ENCODE measurements at places on chromosomes 6 and 20.

- peak overlapping the region; percentile 34 for H3K27ac ChIP-seq
- H3K4me1 ChIP-seq: peaks cover 20% of the 10 kb centered on the region
- DNase-seq: no peak
- peak overlapping the region; percentile 88 for H3K4me3 ChIP-seq
- peaks cover 18% of the 10 kb centered on the region for H3K36me3 ChIP-seq
Measured at GRCh38 chr20:44910690-44911262, 916 bp downstream of the PABPC1L start.

- H3K4me1 ChIP-seq: no peaks in the 10 kb centered on the region
- peaks cover 4% of the 10 kb centered on the region for H3K36me3 ChIP-seq
- H3K4me3 ChIP-seq: no peak overlapping the region
Measured at GRCh38 chr6:115947966-115948541, 112.6 kb downstream of the FRK start.

DNA sequence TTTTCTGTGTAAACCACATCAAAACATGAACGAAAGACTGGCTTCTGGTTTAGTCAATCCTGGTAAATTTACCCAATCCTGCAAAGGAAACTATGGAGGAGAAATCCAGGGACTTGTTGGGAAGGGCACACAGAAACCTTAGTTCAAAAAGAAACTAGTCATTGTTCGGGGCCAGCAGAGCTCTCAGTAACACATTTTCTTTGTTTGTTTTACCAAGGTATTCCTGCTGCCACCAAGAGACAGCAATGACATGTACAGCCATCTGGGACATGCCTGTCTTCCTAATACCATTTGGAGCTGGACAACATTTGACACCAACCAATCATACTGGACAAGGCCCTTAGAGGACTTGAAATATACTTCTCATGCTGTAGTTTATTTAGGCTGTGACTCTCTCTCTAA, 8.3 kb downstream of the OARD1 start:
- no peaks in the 10 kb centered on the region for H3K27me3 ChIP-seq
- no peak for DNase-seq
- H3K4me3 ChIP-seq: no peak overlapping the region
- H3K27ac ChIP-seq: peak overlapping the region; percentile 72
- H3K4me1 ChIP-seq: peaks cover 6% of the 10 kb centered on the region

DNA sequence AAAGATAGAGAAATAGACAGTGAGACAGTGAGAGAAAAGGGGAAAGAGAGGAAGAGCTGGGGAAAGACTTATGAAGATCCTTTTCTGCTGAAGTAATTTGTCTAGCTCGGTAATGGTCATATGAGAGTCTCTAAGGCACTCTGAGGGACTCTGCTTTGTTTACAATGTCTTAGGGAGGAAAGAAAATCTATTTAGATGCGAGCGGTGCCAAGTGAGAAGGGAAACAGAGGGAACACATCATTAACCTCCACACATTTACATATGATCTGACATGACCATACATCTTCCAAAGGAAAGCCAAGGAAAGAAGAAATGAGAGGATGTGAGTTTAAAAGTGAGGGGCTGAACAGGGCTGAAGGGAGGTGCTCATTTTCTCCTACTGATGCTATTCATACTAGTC, 862.3 kb upstream of the CITED2 start:
- H3K27me3 ChIP-seq: no peaks in the 10 kb centered on the region
- H3K4me1 ChIP-seq: no peaks in the 10 kb centered on the region
- H3K4me3 ChIP-seq: no peak overlapping the region
